ENCODE measurements at places on chromosomes 2 and 18. TPM values are rescaled to one million over a fixed set of nuclear protein-coding genes. Genes with fewer than 3 reads are reported as not detected.

ASTL gene
- not detected for total RNA-seq

UGT1A4 gene
- not detected for total RNA-seq

RASGRP3 gene
- total RNA-seq, result 9.9 TPM

ANKRD62 gene
- not detected for total RNA-seq

RAX gene
- not detected for total RNA-seq

CD226 gene
- total RNA-seq, result not detected

Measured in epithelial cell of umbilical artery (primary cell).